ENCODE measurements at places on chromosomes 5 and 9. TPM values are rescaled to one million over a fixed set of nuclear protein-coding genes. Genes with fewer than 3 reads are reported as not detected.

DNA sequence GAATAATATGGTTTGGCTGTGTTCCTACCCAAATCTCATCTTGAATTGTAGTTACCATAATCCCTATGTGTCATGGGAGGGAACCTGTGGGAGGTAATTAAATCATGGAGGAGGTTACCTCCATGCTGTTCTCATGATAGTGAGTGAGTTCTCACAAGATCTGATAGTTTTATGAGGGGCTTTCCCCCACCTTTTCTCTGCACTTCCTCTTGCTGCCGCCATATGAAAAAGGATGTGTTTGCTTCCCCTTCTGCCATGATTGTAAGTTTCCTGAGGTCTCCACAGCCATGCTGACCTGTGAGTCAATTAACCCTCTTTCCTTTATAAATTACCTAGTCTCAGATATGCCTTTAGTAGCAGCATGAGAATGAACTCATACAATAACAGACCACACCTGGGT is 63.7 kb upstream of the PRR16 start:
- no peaks in the 10 kb centered on the region for H3K27me3 ChIP-seq
- no peak overlapping the region for H3K27ac ChIP-seq
- H3K4me1 ChIP-seq = no peaks in the 10 kb centered on the region
- no peaks in the 10 kb centered on the region for H3K36me3 ChIP-seq
- H3K4me3 ChIP-seq = no peak overlapping the region

- H3K27me3 ChIP-seq = no peaks in the 10 kb centered on the region
- no peaks in the 10 kb centered on the region for H3K4me1 ChIP-seq
- no peaks in the 10 kb centered on the region for H3K36me3 ChIP-seq
- no peak overlapping the region for H3K4me3 ChIP-seq
- no peak for DNase-seq
- H3K27ac ChIP-seq = no peak overlapping the region
Measured at GRCh38 chr5:179371121-179371510, 25.9 kb upstream of the ADAMTS2 start.

DNA sequence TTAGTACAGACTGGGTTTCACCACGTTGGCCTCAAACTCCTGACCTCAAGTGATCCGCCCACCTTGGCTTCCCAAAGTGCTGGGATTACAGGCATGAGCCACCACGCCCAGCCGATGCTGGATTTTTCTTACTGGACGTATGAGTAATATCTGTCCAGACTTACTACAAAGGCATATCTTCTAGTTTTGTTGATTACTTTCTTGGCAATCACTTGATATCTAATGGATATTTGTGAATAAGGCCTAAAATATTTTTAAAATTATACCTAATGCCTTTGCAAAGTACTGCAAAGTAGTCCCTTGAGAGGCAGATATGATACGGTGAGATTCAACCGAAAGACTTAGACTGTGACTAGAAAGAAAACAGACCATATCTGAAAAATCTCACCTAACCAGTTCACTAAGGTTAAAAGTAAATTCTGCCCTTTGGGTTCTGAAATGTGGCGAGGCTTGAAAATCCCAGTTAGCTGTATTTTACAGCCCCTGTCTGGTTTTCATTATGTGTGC is 152.1 kb downstream of the GNAQ start:
- no peak overlapping the region for H3K4me3 ChIP-seq
- DNase-seq = no peak
- no peaks in the 10 kb centered on the region for H3K36me3 ChIP-seq
- H3K27me3 ChIP-seq = no peaks in the 10 kb centered on the region

GRCh38 chr5:117084067-117084466 is 509.4 kb upstream of the SEMA6A start:
- H3K4me3 ChIP-seq = no peak overlapping the region
- peak; percentile 16 for DNase-seq
- no peaks in the 10 kb centered on the region for H3K36me3 ChIP-seq
- H3K27me3 ChIP-seq = no peaks in the 10 kb centered on the region
- H3K4me1 ChIP-seq = no peaks in the 10 kb centered on the region
- H3K27ac ChIP-seq = no peak overlapping the region

PCDHGA2 gene
- polyA plus RNA-seq = 5.6 TPM

CNTNAP3 gene
- 4.0 TPM for polyA plus RNA-seq

GRCh38 chr5:170691657-170692056 is 91.9 kb upstream of the GABRP start:
- H3K27ac ChIP-seq = no peak overlapping the region
- H3K36me3 ChIP-seq = no peaks in the 10 kb centered on the region
- H3K4me3 ChIP-seq = no peak overlapping the region
- no peak for DNase-seq
- no peaks in the 10 kb centered on the region for H3K27me3 ChIP-seq

GRCh38 chr5:179301376-179301775 is 43.9 kb downstream of the ADAMTS2 start:
- no peaks in the 10 kb centered on the region for H3K4me1 ChIP-seq
- H3K27me3 ChIP-seq = no peaks in the 10 kb centered on the region
- H3K27ac ChIP-seq = no peak overlapping the region

DNA sequence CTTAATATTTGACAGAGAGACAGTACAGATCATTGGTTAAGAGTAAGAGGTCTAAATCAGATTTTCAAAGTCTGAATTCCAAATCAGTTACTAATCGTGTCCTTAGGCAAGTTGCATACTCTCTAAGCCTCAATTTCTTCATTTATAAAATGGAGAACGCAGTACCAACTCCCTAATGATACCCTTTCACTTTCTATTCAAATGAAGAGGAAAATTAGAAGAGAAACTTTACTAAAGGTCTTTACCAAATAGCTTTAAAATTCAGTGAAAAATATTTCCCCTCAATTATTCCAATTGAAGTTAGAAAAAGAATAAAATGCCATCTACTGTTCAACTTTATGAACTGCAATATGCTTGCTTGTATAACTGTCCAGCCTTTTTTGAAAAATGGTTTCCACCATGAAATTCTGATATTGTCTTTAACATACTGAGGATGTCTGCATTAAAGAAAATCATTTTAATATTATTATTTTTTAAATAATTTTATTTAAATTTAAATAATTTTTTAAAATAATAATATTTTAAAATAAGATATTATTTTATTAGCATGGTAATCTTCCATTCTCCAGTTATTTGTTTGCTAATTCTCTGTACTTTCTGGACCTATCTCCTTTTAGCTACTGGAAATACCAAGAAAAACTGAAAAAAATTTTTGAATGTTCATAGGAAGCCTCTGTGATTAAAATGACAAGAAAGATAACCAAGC is 36.0 kb downstream of the POC5 start:
- no peaks in the 10 kb centered on the region for H3K4me1 ChIP-seq
- H3K36me3 ChIP-seq = no peaks in the 10 kb centered on the region
- no peak overlapping the region for H3K27ac ChIP-seq
- no peak for DNase-seq
- no peak overlapping the region for H3K4me3 ChIP-seq
- no peaks in the 10 kb centered on the region for H3K27me3 ChIP-seq

DNA sequence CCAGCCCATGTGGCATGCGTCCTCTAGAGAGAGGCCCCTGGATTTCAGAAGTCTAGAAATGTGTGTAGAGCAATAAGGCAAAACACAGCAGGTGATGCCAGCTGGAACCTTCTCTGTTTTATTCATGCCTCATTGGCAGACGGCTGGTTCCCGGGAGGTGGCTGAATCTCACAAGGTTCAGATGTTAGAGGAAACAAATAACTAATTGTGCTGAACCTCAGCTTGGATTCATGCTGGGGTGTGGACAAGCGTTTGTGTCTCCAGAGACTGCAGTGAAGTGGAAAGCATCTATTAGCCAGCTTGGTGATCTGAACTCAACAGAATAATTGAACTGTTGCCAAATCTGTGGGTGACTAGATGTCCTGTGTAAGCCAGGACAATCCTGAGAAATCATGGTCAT is 131.1 kb upstream of the NR4A3 start:
- H3K27me3 ChIP-seq = no peaks in the 10 kb centered on the region
- no peak overlapping the region for H3K27ac ChIP-seq
- DNase-seq = no peak
- H3K4me3 ChIP-seq = no peak overlapping the region
- H3K36me3 ChIP-seq = no peaks in the 10 kb centered on the region

DNA sequence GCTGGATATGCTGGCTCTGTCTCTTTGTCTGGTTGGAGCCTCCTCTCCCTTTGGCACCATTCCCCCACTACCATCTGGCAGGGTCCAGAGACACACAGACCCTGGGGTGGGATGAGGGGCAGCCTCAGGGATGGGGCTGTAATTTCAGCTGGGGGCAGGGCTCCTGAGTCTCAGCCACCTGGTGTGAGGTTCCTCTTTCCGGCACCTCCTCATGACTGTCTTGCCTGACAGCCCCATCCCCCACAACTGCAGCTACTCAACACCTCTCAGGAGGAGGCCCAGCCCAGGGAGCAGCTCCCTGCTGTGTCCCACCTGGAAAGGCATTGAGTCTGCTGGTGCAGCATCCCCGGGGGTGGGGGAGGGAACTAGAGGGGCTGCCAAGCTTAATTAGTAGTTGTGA is 11.7 kb upstream of the RPS14 start:
- peaks cover 36% of the 10 kb centered on the region for H3K4me1 ChIP-seq
- no peaks in the 10 kb centered on the region for H3K36me3 ChIP-seq
- H3K27ac ChIP-seq = no peak overlapping the region

GRCh38 chr5:154577416-154577815 is 99.4 kb upstream of the HAND1 start:
- no peaks in the 10 kb centered on the region for H3K4me1 ChIP-seq
- DNase-seq = no peak
- no peaks in the 10 kb centered on the region for H3K27me3 ChIP-seq
- H3K27ac ChIP-seq = no peak overlapping the region

DNA sequence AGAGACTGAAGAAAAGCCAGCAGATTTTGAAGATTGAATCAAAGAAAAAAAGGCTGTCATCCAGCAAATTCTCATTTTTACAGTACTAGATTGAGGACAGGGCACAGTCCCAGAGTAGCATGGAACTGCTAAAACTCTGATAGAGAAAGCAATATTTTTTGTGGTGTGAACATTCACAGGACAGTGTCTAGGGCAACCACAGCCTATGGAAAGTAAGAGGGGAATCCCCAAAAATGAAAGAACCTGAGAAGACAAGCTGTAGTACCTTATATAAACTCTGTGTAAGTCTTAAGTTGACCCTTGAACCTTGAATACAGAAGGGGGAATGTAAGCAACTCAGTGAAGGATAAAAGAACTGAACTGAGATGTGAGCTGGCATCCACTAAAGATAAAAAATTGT is 540.3 kb downstream of the HINT1 start:
- H3K27me3 ChIP-seq = no peaks in the 10 kb centered on the region
- H3K4me3 ChIP-seq = no peak overlapping the region
- no peak for DNase-seq

- no peaks in the 10 kb centered on the region for H3K4me1 ChIP-seq
- peak; percentile 14 for DNase-seq
- H3K27me3 ChIP-seq = no peaks in the 10 kb centered on the region
- no peak overlapping the region for H3K27ac ChIP-seq
- no peaks in the 10 kb centered on the region for H3K36me3 ChIP-seq
Measured at GRCh38 chr5:118208031-118208453, 780.3 kb downstream of the DTWD2 start.

DNA sequence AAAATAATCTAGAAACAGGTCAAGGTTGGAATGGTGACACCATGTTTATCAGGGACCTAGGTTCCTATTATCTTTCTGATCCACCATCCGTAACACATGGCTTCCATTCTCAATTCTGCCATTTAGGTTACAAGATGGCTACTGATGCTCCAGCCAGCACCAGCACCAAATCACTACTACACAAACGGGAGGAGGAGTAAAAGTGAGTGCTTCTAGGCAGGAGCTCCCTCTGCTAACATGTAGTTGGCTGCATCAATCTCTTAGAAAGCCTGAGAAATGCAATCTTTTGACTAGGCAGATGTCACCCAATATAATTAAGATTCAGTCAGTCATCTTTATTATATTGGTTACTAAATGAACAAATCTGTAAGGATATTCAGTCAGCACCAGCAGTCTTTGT is 515.9 kb downstream of the RAB3C start:
- no peaks in the 10 kb centered on the region for H3K27me3 ChIP-seq
- H3K4me1 ChIP-seq = no peaks in the 10 kb centered on the region
- DNase-seq = no peak
- no peaks in the 10 kb centered on the region for H3K36me3 ChIP-seq
- H3K4me3 ChIP-seq = no peak overlapping the region
- H3K27ac ChIP-seq = no peak overlapping the region

DNA sequence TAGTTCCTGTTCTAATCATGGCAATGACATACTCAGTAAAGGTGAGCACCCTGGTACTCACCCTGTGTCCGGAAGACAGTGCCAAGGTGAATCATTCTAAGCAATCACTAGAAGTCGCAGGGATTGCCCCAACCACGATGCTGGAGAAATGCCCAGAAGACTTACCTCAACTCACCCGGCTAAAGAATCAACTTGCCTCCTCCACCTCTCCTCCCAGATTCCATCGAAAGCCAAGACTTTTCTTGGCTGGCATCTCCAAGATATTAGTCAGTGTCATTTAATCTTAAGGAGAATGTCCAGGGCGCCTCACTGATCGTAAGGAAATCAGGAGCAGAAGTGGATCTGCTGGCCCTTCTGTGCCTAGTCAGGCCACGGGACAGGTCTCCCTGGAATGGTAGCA is 204.9 kb downstream of the ERCC6L2 start:
- DNase-seq = peak; percentile 64
- no peak overlapping the region for H3K4me3 ChIP-seq
- no peaks in the 10 kb centered on the region for H3K27me3 ChIP-seq
- peaks cover 21% of the 10 kb centered on the region for H3K4me1 ChIP-seq

ARHGEF28 gene
- polyA plus RNA-seq = 3.9 TPM

DNA sequence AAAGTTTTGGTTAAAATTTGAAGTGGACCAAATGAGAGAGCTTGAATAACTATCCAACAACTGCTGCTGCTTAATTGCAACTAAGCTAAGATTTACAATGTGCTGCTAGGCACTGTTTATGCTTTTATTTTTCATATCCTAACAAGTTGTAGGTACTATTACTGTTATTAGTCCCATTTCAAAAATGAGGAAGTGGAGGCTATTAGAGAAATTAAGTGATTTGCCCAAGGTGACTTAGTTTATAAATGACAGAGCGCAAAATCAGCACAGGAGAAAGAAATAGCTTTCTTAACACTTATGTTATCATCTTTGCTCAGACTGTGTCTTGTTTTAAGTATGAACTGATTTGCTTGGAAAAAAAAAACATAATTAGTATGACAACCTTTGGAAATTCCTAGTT is 23.1 kb downstream of the WDR36 start:
- no peak for DNase-seq
- H3K27me3 ChIP-seq = no peaks in the 10 kb centered on the region
- H3K4me1 ChIP-seq = no peaks in the 10 kb centered on the region

DNA sequence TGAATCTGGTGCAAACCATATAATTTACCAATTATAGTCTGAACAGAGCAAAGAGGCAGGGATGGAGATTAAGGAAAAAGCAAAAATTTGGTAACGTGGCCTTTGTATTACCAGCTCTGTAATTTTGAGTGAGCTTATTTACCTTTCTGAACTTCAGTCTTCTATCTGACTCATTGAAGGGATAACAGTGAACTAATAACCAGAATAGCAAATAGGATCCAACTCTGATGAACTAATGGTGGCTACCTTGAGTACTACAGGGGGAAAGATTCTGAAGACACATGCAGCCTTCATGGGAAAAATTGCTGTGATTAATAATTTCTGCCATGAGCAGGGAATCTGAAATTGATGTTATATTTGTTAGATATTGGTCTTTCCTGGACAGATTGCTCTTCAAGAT is 23.0 kb upstream of the LARP1 start:
- no peak for DNase-seq
- no peak overlapping the region for H3K4me3 ChIP-seq
- no peaks in the 10 kb centered on the region for H3K36me3 ChIP-seq
- no peaks in the 10 kb centered on the region for H3K4me1 ChIP-seq
- H3K27ac ChIP-seq = no peak overlapping the region

- H3K36me3 ChIP-seq = no peaks in the 10 kb centered on the region
- no peak overlapping the region for H3K27ac ChIP-seq
- no peaks in the 10 kb centered on the region for H3K27me3 ChIP-seq
- no peaks in the 10 kb centered on the region for H3K4me1 ChIP-seq
- no peak for DNase-seq
Measured at GRCh38 chr5:64838376-64838775, 69.6 kb downstream of the CWC27 start.
